IMR-90 (cell line): ENCODE measurements at places on chromosomes 4 and X. TPM values are rescaled to one million over a fixed set of nuclear protein-coding genes. Genes with fewer than 3 reads are reported as not detected.

ARSD gene
- total RNA-seq = 6.3 and 7.2 TPM in 2 replicates

NAP1L3 gene
- total RNA-seq = 2.2 and 5.3 TPM in 2 replicates

MED12 gene
- 9.1 and 12.5 TPM in 2 replicates for total RNA-seq

FHDC1 gene
- total RNA-seq = under 0.01 TPM in 2 replicates

TSPAN5 gene
- 79.6 and 88.3 TPM in 2 replicates for total RNA-seq

- H3K27ac ChIP-seq = no peak overlapping the region
- H3K4me1 ChIP-seq = no peaks in the 10 kb centered on the region
- H3K36me3 ChIP-seq = no peaks in the 10 kb centered on the region
- no peak for DNase-seq
- H3K27me3 ChIP-seq = no peaks in the 10 kb centered on the region
Measured at GRCh38 chr4:37995981-37996775, 36.0 kb downstream of the PTTG2 start.

DNA sequence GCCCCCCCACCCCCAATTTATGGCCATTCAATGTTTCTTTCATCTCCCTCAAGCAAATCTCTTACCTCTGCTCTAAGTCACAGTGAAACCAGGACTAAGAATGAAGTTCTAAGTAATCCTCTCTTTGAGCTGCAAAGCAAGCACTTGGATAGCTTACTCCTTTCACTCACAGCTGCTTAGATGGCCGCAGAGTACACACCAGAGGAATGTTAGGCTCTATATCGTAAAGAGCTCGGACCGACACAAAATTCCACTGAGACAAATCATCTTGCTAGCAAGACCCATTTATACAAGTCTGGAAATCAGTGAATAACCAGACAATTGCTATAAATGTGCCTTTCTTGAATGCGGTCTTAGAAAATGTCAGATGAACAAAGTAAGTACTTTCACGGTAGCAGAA lies 135.0 kb downstream of the IDS start:
- no peak for DNase-seq
- no peaks in the 10 kb centered on the region for H3K27me3 ChIP-seq
- no peak overlapping the region for H3K27ac ChIP-seq

GRCh38 chr4:3112609-3113469 lies 38.4 kb downstream of the HTT start:
- H3K36me3 ChIP-seq = peaks cover 28% of the 10 kb centered on the region
- no peak overlapping the region for H3K27ac ChIP-seq
- DNase-seq = peak; percentile 49

- no peak for DNase-seq
- H3K27ac ChIP-seq = no peak overlapping the region
- no peaks in the 10 kb centered on the region for H3K36me3 ChIP-seq
- H3K4me1 ChIP-seq = no peaks in the 10 kb centered on the region
- no peak overlapping the region for H3K4me3 ChIP-seq
Measured at GRCh38 chr4:107799669-107800450, 24.9 kb upstream of the SGMS2 start.

DNA sequence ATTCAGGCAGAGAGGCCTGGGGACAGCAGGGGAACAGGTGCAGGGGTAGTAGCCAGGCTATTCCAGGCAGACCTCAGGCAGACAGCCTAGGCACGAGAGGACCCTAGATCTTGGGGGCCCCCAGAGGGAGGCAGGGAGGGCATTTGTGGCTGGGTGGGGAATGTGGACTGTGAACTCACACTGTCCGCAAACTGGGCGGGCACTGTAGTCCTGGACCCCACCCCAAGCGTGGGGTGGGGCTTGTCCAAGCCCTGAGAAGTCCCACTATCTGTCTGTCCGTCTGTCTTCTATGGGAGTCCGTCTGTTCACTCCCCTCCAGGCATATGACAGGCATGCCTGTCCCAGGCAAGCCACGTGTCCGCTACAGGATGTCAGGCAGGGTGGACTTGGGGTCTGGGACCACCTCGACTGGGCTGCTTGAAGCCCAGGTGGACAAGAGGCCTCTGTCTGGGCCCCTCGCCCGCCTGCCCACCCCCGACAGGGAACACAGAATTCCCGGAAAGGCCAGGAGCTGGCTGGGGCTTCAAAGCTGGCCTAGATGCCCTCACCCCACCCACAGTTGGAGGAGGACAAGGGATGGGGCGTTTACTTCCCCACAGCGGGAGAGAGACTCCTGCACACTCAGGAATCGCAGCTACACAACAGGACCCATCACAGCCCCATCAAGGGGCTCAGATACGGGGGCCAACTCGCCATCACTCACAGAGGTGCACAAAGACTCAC lies at the start of gene SLC38A5:
Gene SLC38A5 (minus strand): TSS at position 151 of the 723 bp plus-strand sequence. CDS start 2,336 bp downstream, outside the sequence.
- H3K36me3 ChIP-seq = no peaks in the 10 kb centered on the region
- no peak for DNase-seq
- H3K27ac ChIP-seq = no peak within 1 kb of the TSS

DNA sequence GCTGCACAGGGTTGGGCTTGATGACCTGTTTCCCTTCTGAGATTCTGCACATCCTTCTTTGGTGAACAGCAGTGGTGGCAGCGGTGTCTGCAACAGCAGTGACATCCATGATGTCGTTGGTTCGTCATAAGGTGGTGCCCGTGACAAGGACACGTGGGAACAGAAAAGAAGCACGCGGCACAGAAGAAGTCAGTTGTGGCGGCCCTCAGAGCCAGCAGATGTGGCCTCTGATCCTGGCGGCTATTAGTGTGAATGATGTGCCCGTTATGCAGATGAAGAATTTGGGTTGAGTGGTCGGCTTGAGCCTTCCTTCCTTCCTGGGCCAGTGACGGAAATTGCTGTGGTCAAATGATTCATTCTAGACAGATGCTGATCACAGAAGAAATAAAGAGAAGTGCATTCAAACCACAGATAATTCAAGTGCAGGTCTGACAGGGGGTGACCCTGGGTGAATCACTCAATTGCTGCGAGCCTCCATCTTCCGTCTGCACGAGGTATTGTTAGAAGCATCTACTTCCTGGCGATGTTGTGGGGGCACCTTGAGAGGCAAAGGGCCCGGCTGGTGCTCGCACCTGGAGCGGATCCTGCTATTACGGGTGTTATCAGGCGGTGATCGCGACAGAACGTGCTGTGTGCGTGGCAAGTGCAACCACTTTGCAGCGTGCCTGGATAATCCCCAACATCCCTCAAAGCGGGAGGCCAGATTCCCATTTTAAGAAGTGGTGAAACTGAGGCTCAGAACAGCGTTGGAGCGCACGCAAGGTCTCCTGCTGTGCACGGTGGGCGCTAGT lies 215.2 kb upstream of the PSAPL1 start:
- no peaks in the 10 kb centered on the region for H3K36me3 ChIP-seq
- H3K4me3 ChIP-seq = no peak overlapping the region
- no peaks in the 10 kb centered on the region; the same call in 1 of the 2 replicates for H3K27me3 ChIP-seq
- peak; percentile 95 for DNase-seq

- H3K36me3 ChIP-seq = no peaks in the 10 kb centered on the region
- peak; percentile 70 for DNase-seq
- H3K27me3 ChIP-seq = no peaks in the 10 kb centered on the region
- peaks cover 7% of the 10 kb centered on the region for H3K4me1 ChIP-seq
- peak overlapping the region; percentile 71; the same call in 1 of the 2 replicates for H3K27ac ChIP-seq
Measured at GRCh38 chr4:173424899-173425805, 26.2 kb upstream of the SCRG1 start.

DNA sequence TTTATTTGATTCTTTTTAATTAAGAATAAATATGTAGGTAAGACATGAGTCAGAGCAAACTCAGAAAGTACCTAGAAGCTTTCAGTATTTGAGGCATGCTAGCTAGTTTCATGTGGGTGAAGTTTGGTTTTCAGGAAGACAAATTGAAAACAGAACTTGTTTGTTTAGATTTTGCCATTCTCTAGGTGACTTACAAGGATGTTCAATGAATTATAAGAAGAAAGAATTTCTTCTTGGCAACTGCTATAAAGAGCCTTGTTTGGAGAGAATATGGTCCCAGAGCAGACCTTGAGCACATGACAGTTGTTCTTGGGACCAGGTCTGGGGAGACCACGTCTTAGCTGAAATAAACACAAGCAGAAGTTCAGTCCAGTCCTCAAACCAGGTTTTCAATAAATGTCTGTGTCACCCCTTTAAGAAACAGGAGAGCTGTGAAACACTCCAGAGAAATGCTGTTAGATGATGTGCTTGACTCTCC lies 38.0 kb upstream of the IL21 start:
- no peak for DNase-seq
- no peak overlapping the region for H3K4me3 ChIP-seq
- peaks cover 5% of the 10 kb centered on the region for H3K4me1 ChIP-seq

- H3K27ac ChIP-seq = no peak overlapping the region
- H3K36me3 ChIP-seq = no peaks in the 10 kb centered on the region
- no peaks in the 10 kb centered on the region for H3K27me3 ChIP-seq
- peaks cover 6% of the 10 kb centered on the region; the same call in 1 of the 2 replicates for H3K4me1 ChIP-seq
- H3K4me3 ChIP-seq = no peak overlapping the region
Measured at GRCh38 chr4:113815826-113816225, 54.3 kb upstream of the CAMK2D start.

DNA sequence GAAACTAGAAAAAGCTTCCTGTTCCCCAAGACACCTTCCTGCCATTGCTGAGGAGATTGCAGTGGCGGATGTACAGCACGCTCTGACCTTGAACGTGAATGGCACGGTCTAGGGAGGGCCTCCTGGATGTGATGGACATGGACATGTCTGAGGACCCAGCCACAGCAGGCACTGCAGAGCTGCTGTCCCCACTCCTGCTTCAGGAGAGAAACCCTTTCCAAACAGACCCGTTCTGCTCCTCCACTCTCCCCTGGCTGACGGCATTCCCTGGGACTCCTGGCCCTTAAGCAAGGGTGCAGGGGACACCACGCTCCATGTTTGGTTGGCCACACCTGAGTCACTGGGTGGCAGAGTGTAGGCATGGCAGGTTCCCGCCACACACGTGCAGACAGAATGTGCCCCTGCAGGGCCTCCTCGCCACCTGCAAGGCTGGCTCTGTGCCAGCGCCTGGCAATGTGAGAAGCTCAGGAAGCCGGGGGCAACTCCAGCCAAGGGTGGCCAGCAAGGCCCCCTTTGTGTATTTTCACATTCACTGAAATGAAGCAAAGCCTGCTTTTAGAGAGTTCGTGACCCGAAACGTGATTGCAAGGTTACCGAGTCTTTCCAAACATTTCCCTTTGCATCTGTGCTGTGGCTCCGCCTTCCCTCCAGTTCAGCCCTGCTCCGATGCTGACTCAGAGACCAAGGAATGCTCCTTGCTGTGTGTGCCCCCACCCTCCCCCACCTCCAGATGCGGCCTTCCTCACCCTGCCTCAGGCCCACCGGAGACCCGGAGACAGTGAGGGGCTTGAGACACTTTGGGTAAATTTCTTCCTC lies 46.1 kb downstream of the HTRA3 start:
- H3K4me3 ChIP-seq = no peak overlapping the region
- peak; percentile 89 for DNase-seq
- peaks cover 14% of the 10 kb centered on the region for H3K4me1 ChIP-seq
- H3K27ac ChIP-seq = peak overlapping the region; percentile 18; the same call in 1 of the 2 replicates
- H3K27me3 ChIP-seq = no peaks in the 10 kb centered on the region

- no peaks in the 10 kb centered on the region for H3K36me3 ChIP-seq
- H3K4me3 ChIP-seq = no peak overlapping the region
- peak; percentile 79 for DNase-seq
Measured at GRCh38 chr4:73735231-73735630, 5.1 kb upstream of the CXCL8 start.

- H3K4me3 ChIP-seq = no peak overlapping the region
- DNase-seq = no peak
- H3K27me3 ChIP-seq = no peaks in the 10 kb centered on the region
- no peaks in the 10 kb centered on the region for H3K36me3 ChIP-seq
- no peaks in the 10 kb centered on the region for H3K4me1 ChIP-seq
- no peak overlapping the region for H3K27ac ChIP-seq
Measured at GRCh38 chr4:22334155-22334554, 181.7 kb downstream of the ADGRA3 start.

DNA sequence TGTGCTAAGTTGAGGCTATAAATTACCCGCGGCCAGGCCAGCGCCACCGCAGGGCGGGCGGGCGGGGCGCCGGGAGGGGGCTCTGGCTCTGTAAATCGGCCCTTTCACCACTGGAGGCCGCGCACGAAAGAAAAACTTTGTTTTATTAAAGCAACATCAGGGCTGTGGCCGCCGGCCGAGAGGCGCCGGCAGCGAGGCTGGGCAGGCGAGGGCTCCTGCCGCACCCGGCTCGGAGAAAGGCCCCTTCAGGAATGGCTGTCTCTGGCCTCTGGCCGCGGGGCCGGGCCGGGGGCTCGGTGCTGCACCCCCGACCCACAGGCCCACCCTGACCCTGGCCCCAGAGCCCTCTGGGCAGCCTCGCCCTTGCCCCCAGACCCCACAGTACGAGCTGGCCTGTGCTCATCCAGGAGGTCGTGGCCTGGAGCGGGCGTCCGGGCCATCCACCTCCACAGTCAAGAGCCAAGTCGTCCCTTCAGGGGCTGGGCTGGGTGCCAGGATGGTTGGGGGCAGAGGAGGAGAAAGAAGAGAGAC lies 29.5 kb upstream of the FGFR3 start:
- no peaks in the 10 kb centered on the region for H3K36me3 ChIP-seq
- H3K27me3 ChIP-seq = no peaks in the 10 kb centered on the region; the same call in 1 of the 2 replicates
- no peak overlapping the region for H3K4me3 ChIP-seq
- peaks cover 4% of the 10 kb centered on the region; the same call in 1 of the 2 replicates for H3K4me1 ChIP-seq
- no peak overlapping the region for H3K27ac ChIP-seq

DNA sequence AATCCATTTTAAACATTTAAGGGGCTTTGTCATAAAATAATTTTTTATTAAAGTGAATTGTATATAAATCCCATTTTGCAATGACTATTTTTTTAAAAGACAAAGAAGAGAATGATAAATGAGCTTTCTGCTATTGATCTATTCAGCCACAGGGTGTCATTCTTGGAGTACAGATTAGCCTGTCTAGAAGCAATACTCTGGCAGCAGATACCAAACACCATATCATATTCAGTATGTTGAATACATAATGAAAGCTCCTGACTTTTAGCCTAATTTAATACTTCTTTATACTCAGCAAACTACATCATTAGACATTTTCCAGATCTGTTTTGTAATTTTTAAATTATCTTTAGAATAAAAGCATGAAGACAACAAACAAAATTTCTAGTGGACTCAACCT lies 496.3 kb downstream of the PDGFC start:
- no peak overlapping the region for H3K4me3 ChIP-seq
- H3K4me1 ChIP-seq = peaks cover 5% of the 10 kb centered on the region
- no peaks in the 10 kb centered on the region for H3K27me3 ChIP-seq
- no peak overlapping the region for H3K27ac ChIP-seq
- DNase-seq = peak; percentile 76

GRCh38 chrX:48578661-48579128 lies 4.4 kb downstream of the RBM3 start:
- no peak for DNase-seq
- H3K27ac ChIP-seq = no peak overlapping the region
- H3K4me1 ChIP-seq = peaks cover 9% of the 10 kb centered on the region

DNA sequence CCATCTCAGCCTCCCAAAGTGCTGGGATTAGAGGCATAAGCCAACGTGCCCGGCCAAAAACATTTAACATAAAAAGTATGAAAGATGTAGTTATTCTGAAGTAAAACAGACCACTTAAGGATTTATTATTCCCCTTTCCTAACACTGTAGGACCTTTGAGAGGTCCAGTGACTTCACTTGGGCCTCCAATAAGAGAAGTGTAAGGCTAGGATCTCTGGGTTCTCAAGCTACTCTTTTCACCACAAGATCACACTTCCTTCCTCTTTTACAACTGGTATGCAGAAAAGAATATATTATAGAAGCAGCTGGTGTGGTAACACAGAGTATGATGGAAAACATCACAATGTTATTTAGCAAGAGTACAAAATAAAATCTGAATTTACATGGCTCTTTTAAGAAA lies 30.2 kb upstream of the CCNG2 start:
- no peaks in the 10 kb centered on the region for H3K36me3 ChIP-seq
- H3K27me3 ChIP-seq = peaks cover 29% of the 10 kb centered on the region
- H3K4me3 ChIP-seq = no peak overlapping the region
- H3K27ac ChIP-seq = no peak overlapping the region
- no peaks in the 10 kb centered on the region for H3K4me1 ChIP-seq

GRCh38 chr4:76556452-76556851 lies 121.4 kb downstream of the SHROOM3 start:
- H3K36me3 ChIP-seq = no peaks in the 10 kb centered on the region
- DNase-seq = no peak
- H3K27ac ChIP-seq = no peak overlapping the region
- no peaks in the 10 kb centered on the region for H3K27me3 ChIP-seq
